OCI-LY7 (cell line): ENCODE measurements at places on chromosomes 5 and 9. TPM values are rescaled to one million over a fixed set of nuclear protein-coding genes. Genes with fewer than 3 reads are reported as not detected.

The ZBTB26 gene
- total RNA-seq: 14.2 and 15.6 TPM in 2 replicates

DNA sequence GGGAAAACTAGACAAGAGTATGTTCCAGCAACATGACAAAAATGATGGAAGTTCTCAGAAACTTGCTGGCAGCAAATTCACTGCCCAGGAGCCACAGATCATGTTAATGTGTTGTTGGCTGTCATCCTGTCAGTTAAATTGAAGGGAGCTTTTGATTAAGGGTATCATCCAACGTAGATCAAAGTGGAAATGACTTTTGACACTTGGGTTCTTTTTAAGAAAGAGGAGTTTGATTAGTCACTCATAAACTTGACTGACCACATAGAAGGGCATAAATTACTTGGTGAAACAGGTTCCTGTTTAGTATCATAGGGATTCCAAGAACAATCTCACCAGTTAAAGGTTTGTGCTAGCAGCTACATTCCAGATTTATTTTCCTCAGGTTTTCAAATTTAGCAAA lies 288.7 kb downstream of the CSNK1G3 start:
- no peak for DNase-seq

GRCh38 chr9:129437626-129438323 lies 183.1 kb downstream of the C9orf50 start:
- no peak for DNase-seq

DNA sequence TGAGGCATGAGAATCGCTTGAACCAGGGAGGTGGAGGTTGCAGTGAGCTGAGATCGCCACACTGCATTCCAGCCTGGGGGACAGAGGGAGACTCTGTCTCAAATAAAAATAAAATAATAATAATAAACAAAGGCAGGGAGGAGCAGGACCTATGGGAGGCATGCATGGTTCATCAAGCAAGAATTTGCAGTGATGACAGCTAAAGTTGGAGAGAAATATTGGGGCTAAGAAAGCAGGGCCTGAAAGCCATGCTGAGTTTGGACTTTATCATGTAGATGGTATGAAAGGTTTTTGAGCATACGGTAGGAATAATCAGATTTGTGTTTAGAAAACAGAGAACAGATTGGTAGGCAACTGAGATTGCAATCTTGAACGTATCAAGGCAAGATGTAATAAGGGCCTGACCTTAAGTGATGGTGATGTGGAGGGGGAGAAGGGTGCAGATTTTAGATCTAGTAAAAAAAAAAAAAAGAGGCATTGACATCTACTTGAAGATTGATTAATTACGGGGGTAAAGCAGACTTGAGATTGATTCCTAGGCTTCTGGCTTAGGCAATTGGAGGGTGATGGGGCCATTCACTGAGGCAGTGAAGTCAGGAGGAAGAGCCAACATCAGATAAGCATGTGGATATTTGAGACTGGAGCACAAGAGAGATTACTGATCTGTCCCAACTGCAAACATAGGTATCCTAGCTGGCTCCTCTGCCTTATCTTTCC lies 50.7 kb downstream of the CFAP95 start:
- no peak for DNase-seq

- DNase-seq: no peak
These were observed 283.3 kb downstream of the PJA2 start for GRCh38 chr5:109126481-109126880.

DNA sequence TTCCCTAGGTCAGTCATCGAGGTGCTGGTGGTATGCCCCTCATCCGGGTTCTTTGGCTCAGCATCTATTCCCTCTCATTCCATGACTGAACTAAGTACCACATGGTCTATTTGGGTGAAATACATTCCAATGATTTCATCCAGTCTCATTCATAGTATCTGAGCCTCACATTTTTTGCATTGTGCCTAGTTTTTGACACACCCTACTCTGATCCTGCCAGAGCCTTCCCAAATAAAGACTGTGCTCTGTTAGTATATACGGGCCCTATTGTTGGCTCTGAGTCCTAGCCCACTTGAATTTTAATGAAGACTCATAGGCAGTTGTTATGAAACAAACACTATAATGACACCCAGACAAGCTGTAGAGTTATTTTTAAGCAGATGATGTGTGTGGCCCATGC lies 740.7 kb downstream of the CETN3 start:
- no peak for DNase-seq

The C5orf58 gene
- total RNA-seq: not detected in 2 replicates

- no peak for DNase-seq
These were observed 21.7 kb downstream of the FER start for GRCh38 chr5:108769352-108769751.

The NIPAL4 gene
- not detected in 2 replicates for total RNA-seq

GRCh38 chr5:59245198-59245597 lies 648.3 kb downstream of the PDE4D start:
- DNase-seq: no peak

- no peak for DNase-seq
These were observed 90.4 kb upstream of the IL6ST start for GRCh38 chr5:56085193-56085592.

- DNase-seq: no peak
These were observed 442.6 kb upstream of the RGMB start for GRCh38 chr5:98330871-98331270.

GRCh38 chr9:135796784-135797485 lies 95.0 kb downstream of the KCNT1 start:
- DNase-seq: no peak

The TEX10 gene
- 38.4 and 44.9 TPM in 2 replicates for total RNA-seq
